ENCODE measurements at places on chromosomes 2 and 18. TPM values are rescaled to one million over a fixed set of nuclear protein-coding genes. Genes with fewer than 3 reads are reported as not detected.

VAMP5 gene
- 1.1 TPM for total RNA-seq

SF3B1 gene
- total RNA-seq: 182 TPM

RFX8 gene
- total RNA-seq: not detected

ANKRD62 gene
- total RNA-seq: 0.44 TPM

SPC25 gene
- 53.4 TPM for total RNA-seq

NR4A2 gene
- 5.6 TPM for total RNA-seq
